ENCODE measurements at places on chromosomes 4 and X.

- peak; percentile 54 for DNase-seq
- H3K4me3 ChIP-seq = peak within 1 kb of the TSS; percentile 81
- peak within 1 kb of the TSS; percentile 70 for H3K27ac ChIP-seq
- H3K36me3 ChIP-seq = peaks cover 13% of the 10 kb centered on the region
- H3K27me3 ChIP-seq = no peaks in the 10 kb centered on the region
Measured at GRCh38 chrX:48683411-48683982, at the start of gene WAS. Gene WAS, plus strand, starts transcription at chrX:48683799. Its CDS starts 55 bp downstream, at chrX:48683854.

DNA sequence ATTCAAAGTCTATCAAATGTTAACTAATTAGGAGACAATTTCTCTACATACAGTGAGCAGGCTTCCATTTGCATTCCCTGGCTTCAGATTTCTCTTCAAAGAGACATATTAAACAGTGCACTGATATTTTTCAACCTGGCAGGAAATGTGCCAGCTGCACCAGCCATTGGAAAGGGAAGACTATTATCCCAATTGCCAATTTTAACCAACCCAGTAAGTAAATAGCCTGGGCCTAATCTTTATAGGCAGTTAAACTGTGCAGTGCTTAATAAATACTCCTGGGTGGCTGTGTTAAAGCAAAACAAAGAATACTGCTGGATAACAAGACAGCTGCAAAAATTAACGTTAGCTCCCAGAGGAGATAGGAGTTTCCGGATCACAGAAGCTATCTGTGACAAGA lies 111.9 kb upstream of the GALNT7 start:
- DNase-seq = no peak
- no peaks in the 10 kb centered on the region for H3K36me3 ChIP-seq
- no peak overlapping the region for H3K27ac ChIP-seq
- H3K4me1 ChIP-seq = no peaks in the 10 kb centered on the region

- no peaks in the 10 kb centered on the region for H3K27me3 ChIP-seq
- no peaks in the 10 kb centered on the region for H3K36me3 ChIP-seq
- no peaks in the 10 kb centered on the region for H3K4me1 ChIP-seq
- DNase-seq = no peak
- no peak overlapping the region for H3K4me3 ChIP-seq
Measured at GRCh38 chr4:67036791-67037190, 508.5 kb downstream of the CENPC start.

- H3K4me3 ChIP-seq = no peak overlapping the region
- H3K27me3 ChIP-seq = no peaks in the 10 kb centered on the region
- no peaks in the 10 kb centered on the region for H3K4me1 ChIP-seq
- H3K36me3 ChIP-seq = no peaks in the 10 kb centered on the region
- DNase-seq = no peak
Measured at GRCh38 chr4:26763648-26764047, 97.0 kb upstream of the STIM2 start.

- H3K4me3 ChIP-seq = no peak overlapping the region
- no peak overlapping the region for H3K27ac ChIP-seq
Measured at GRCh38 chr4:48210966-48211328, 58.7 kb downstream of the TEC start.

DNA sequence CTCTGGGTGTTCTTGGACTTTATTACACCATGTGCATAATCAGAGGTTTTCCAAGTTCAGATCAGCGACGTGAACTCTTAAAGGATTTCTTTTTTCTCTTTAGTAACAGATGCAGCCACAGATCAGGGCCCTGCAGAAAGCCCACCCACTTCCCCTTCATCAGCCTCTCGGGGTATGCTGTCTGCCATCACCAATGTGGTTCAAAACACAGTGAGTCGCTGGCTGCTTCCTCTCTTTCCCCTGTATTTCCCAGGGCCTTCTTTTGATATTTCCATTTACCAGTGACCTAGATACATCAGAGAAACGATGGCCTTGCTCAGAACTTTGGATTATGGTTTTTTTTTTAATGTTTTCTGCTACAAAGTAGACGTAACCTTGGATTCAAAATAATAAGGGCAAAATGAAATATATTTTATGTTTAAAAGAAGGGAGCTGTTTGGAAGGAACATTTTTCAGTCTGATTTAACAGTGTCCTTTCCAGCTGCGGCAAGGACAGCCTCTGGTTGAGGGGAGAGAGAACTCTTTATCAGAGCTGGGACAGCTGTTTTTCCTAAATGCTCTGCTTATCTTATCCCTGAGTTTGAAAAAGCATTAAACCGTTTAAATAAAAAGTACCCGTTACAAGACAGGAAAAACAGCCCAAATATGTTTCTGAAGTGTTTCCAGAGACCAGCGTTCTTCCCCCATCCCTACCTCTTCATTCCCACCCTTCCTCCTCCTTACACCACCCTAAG lies 38.2 kb downstream of the FAM114A1 start:
- no peaks in the 10 kb centered on the region for H3K27me3 ChIP-seq
- H3K4me1 ChIP-seq = no peaks in the 10 kb centered on the region
- no peak for DNase-seq

DNA sequence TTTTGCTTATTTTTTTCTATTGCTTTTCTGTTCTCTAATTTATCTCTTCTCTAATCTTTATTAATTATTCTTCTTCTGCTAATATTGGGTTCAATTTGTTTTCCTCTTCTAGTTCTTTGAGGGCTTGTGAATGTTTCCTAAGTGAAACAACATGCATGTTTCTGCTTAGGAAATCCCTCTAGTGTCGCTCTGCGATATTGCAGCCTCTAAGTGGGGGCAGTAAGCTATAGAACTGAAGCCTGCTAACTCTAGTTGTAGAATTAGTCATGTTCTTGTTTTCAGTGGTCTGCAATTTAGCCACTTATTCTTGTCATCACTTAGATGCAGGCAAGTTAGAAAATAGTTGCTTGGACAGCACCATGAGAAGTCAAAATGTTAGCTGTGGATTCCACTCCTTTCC lies 222.6 kb downstream of the SPIN4 start:
- H3K4me1 ChIP-seq = no peaks in the 10 kb centered on the region
- no peak overlapping the region for H3K27ac ChIP-seq
- DNase-seq = no peak
- no peaks in the 10 kb centered on the region for H3K36me3 ChIP-seq
- H3K4me3 ChIP-seq = no peak overlapping the region

DNA sequence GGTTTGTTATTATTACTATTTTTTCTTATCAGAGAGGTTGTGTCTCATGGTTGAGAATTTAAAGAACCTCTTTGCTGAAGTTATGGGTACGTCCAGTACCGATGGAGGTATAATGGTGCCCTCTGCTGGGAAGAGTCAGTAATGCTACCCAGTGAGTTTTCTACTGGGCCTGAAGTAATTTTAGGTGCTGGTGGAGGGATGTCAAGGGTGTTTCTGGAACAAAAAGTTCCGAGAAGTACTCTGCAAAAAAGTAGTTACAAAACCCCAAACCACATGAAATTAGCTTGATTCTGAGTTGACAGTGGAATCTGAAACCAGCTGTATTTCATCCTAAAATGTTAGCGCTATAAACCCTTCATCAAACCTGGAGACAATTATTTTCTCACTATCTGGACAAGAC lies 102.5 kb upstream of the MID1 start:
- no peak overlapping the region for H3K4me3 ChIP-seq
- H3K27ac ChIP-seq = no peak overlapping the region
- no peaks in the 10 kb centered on the region for H3K27me3 ChIP-seq
- no peaks in the 10 kb centered on the region for H3K4me1 ChIP-seq

DNA sequence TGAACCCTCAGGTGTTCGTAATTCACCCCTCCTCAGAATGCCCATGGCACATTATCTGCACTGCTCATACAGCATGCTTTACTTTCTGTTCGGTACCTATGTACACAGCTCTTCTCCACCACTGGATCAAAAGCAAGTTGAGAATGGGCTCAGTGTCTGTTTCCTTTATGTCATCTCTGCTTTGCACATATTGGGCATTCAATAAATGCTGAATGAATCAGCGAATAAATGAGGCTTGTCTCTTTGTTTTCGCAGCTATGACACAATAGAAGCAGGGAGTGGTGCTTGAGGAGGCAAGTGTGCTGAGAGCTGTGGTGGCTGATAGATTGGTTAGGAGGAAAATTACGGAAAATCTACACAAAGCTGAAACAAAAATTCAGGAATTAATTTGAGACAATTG lies 109.1 kb upstream of the VMA21 start:
- H3K27me3 ChIP-seq = no peaks in the 10 kb centered on the region
- H3K36me3 ChIP-seq = no peaks in the 10 kb centered on the region
- H3K27ac ChIP-seq = no peak overlapping the region
- H3K4me1 ChIP-seq = no peaks in the 10 kb centered on the region
- no peak overlapping the region for H3K4me3 ChIP-seq
- DNase-seq = no peak

DNA sequence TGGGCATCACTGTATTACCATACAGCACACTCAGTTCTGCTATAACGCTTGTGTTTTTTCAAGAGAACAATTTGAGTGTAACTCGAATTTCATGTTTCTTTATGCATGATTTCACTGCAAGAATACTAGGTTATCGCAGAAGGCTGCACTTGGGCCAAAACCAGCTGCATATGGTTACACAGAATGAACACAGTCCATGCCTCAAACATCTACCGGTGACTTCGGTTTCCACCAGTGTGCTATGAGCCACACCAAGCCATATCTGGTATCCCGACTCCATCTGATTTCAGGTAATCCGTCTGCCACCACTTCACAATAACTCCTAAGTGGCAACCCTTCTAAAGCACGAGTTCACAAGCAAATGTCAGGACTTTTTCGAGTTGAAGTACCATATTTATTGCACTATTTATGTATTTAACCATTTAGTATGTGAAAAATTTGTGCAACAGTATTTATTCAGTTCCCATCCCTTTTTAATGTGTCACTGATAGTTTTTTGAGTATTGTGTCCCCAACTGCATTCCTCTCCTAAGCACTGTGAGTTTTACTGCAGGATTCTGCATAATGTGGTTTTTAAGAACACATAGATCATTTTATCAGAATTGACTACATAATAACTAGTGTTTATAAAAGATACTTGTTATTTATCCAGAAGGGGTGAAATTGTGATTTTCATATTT lies 111.8 kb downstream of the APBB2 start:
- H3K36me3 ChIP-seq = no peaks in the 10 kb centered on the region
- DNase-seq = no peak
- no peaks in the 10 kb centered on the region for H3K27me3 ChIP-seq
- H3K27ac ChIP-seq = no peak overlapping the region
- no peak overlapping the region for H3K4me3 ChIP-seq

- H3K27ac ChIP-seq = no peak overlapping the region
- no peaks in the 10 kb centered on the region for H3K27me3 ChIP-seq
- H3K4me3 ChIP-seq = no peak overlapping the region
- no peak for DNase-seq
Measured at GRCh38 chr4:94690851-94691254, 66.9 kb upstream of the BMPR1B start.

DNA sequence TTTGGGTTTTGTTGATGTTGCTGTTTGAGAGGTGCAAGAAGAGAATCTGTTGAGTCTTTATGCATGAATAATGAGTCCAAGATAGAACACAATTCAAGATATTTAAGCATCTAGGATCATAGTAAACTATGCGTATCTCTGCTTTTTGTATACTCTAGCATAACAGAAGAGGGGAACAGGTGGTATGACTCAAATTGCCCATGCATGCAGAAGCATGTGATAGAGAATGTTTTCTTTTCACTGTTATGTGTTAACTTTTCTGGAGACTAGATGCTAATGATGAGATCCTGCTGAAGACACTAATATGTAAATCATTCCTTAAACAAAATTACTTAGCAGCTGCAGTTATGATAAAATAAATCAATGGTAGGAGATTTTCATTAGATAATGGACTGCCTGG lies 165.3 kb upstream of the FTHL17 start:
- no peaks in the 10 kb centered on the region for H3K4me1 ChIP-seq
- no peak for DNase-seq
- no peak overlapping the region for H3K27ac ChIP-seq
- H3K27me3 ChIP-seq = no peaks in the 10 kb centered on the region

GRCh38 chr4:174156239-174156826 lies 127.1 kb downstream of the FBXO8 start:
- no peaks in the 10 kb centered on the region for H3K36me3 ChIP-seq
- no peak overlapping the region for H3K27ac ChIP-seq
- H3K4me1 ChIP-seq = no peaks in the 10 kb centered on the region
- H3K27me3 ChIP-seq = no peaks in the 10 kb centered on the region
- H3K4me3 ChIP-seq = no peak overlapping the region

DNA sequence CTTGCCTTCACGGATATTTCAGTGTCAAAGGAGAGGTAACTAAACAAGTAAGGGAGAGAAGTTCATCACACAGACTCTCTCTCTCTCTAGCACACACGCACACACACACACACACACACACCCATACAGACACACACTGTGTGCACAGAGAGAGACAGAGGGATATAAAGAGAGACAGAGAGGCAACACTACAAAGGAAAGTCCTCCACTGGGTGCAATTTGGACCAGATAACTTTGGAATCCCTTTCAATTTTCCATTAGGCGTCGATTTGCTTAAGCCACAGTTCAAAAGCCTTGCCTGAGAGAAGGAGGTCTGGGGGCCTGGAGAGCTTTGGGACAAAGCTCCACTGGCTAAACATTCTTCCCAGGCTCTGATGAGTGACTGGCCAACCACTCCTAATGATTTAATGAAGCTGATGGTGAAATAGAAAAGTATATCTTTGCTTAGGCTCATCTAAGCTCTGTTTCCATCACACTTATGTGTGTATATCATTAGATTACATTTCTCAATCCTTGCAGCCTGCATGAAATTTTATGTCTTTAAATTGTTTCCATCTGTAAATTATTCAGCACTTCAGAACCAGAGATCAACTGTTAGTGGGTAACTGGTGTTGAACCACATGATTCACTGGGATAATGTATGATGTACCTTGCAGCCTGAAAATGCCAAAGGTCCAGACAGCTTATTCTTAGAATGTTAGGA lies 180.8 kb downstream of the MAGEB17 start:
- H3K4me1 ChIP-seq = no peaks in the 10 kb centered on the region
- no peak overlapping the region for H3K27ac ChIP-seq
- DNase-seq = no peak
- no peak overlapping the region for H3K4me3 ChIP-seq

DNA sequence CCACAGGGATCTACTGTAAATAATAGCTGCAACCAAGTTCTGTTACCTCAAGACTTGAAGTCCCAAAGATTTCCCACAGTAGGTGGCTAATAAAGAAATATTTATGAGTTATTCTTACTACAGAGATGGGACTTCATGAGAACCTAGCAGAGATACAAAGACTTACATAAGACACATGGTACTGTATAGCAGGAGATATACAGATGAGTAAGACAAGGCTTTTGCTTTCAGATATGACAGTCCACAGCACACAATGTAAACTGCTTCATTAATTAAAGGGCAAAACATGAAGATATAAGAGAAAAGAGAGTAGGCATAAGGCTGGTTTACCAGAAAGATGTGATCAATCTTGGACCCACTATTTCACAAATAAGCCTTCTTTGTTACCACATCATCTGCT lies 6.6 kb downstream of the ANKRD17 start:
- no peak overlapping the region for H3K27ac ChIP-seq
- H3K36me3 ChIP-seq = peaks cover 6% of the 10 kb centered on the region
- no peak overlapping the region for H3K4me3 ChIP-seq
- H3K27me3 ChIP-seq = no peaks in the 10 kb centered on the region
- no peak for DNase-seq

GRCh38 chr4:24511371-24512063 lies 72.8 kb downstream of the DHX15 start:
- no peak overlapping the region for H3K4me3 ChIP-seq
- no peaks in the 10 kb centered on the region for H3K4me1 ChIP-seq
- H3K27ac ChIP-seq = no peak overlapping the region
- no peak for DNase-seq

- H3K36me3 ChIP-seq = no peaks in the 10 kb centered on the region
- H3K4me1 ChIP-seq = no peaks in the 10 kb centered on the region
- no peak for DNase-seq
- H3K27me3 ChIP-seq = no peaks in the 10 kb centered on the region
- H3K4me3 ChIP-seq = no peak overlapping the region
Measured at GRCh38 chr4:145451895-145452294, 29.8 kb upstream of the SMAD1 start.

GRCh38 chr4:68079928-68080327 lies 49.7 kb downstream of the TMPRSS11F start:
- H3K4me3 ChIP-seq = no peak overlapping the region
- H3K27me3 ChIP-seq = no peaks in the 10 kb centered on the region
- no peaks in the 10 kb centered on the region for H3K36me3 ChIP-seq

All from CD8-positive, alpha-beta memory T cell (primary cell).